ENCODE measurements at places on chromosomes 7 and 10.
A peak's percentile ranks its signal among the peaks of the same experiment; 100 is the strongest.

- DNase-seq, result no peak
Observed at GRCh38 chr7:127647636-127648035, 4.4 kb upstream of the SND1 start.

- DNase-seq, result no peak
Observed at GRCh38 chr10:1036341-1036791, 10.7 kb upstream of the IDI2 start.

DNA sequence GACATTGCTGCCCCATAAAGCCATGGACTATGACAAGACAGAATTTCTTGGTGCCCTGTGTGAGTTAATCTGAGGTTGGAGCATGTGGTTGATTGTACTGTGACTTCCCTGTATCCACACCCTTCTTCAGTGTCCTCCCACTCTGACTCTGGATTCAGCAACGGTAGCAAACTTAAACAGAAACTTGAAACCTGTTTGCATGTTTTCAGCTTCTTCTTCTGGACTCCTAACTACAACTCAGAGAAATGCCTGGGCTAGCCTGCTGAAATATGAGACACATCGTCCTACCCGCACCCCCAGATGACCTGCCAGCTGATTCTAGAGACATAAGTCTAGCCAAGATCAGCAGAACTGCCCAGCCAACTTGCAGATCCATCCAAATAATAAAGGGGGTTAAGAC, 78.4 kb downstream of the IPMK start:
- no peak for DNase-seq

DNA sequence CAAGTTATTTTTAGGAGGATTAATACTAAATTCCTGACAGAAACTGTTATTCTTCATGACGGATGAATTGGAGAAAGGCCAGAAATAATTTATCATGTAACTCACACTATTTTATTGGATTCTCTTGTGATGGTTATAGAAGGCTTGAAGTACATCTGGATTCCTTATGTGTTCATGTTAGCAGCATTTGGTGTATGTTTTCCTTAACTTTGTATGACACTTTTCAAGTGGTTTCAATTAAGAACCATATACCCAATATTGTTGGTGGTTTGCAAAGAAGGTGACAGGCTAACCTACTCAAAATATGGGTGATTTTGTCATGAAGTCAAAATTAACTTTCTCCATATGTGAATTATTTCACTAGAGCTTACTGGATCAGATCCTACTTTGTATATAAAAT, 532.2 kb upstream of the CNTNAP2 start:
- no peak for DNase-seq

DNA sequence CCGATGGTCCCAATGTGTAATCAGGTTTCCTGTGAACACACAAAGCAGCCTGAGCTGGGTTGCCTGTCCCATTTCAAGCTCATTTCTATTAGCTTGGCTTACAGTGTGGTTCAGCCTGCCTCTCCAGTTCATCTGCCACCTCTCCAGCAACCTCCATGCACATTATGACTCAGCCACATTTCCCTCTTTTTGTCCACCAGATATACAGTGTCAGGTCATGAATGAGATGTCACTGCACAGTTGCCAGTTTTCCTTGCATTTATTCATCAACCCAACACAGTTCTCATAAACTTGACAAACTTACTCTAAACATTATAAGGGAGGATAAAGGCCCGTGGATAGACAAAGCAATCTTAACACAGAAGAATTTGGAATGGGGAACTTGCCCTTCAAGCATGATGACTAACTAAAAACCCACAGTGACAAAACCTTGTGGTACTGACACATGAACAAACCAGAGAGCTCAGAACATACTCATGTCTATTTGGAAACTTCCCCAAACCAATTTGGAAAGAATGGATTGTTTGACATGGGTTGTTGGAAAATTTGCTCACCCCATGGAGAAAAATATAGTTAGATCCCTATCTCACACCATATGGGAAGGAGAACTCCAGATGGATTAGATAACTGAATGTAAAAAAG, 2.5 kb upstream of the CFAP58 start:
- no peak for DNase-seq

DNA sequence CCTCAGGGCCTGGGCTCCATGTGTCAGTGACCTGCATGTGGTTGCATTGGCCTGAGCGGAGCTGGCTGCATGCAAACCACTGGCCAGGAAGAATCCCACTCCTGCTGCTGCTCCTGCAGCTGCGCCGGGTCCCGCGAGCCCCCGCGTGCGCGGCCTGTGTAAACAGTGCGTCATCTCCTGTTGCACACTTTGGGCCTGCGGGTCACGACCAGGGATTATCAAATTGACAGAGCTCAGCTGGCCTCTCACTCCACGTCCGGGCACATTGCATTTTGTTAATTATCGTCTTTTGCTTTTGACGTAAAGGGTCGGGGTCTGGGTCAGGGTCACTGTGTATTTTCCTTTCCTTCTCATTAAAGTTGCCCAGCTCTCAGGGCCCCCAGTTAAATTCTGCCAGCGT, 132.6 kb downstream of the RGS10 start:
- no peak for DNase-seq

DNA sequence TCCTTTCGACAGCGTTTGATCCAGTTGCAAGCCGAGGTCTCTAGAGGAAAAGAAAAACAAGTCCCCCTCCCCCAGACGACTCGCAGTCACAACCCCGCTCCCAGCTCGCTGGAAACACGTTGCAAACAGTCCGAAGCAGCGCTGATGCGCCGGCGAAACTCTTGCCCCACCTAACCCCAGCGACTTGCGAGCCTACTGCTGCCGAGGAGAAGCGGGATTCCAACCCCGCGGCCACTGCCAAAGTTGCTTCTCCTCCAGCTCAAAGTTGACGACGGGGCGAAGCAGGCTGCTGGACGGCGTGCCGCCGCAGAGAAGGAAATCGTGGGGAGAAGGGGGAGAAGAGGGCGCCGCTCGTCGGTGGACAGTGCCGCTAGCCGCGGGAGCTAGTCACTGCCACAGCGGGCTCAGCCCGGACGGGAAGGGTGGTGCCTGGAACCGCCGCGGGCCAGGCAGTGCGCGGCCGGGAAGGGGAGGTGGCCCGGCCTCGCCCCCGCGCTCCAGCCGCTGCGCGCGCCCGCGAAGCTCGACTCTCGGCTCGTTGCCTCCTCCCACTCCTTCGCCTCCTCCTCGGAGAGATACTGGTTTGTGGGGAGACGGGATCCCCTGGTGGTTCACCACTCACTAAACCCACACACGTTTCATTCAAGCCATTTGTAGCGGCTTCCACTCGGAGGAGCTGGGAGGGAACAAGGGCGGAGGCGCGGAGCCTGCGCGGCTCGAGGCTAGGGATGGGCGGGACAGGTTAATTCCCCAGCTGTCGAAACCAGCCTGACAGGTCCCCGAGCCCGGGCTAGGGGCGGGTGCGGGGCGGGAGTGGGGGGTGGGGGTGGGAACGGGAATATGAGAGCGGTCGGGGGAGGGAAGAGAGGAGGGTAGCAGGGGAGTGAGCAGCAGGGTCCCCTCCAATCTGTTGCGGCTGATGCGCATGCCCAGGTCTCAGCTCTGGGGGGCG, at the start of gene GPR37:
GPR37 (minus strand) TSS at position 392 of the 952 bp plus-strand sequence. CDS start 816 bp downstream, outside the sequence.
- peak; percentile 95 for DNase-seq

- no peak for DNase-seq
Observed at GRCh38 chr10:74612195-74612594, 214.2 kb upstream of the KAT6B start.

GRCh38 chr10:21517134-21518031, 8.1 kb downstream of the SKIDA1 start:
- DNase-seq, result peak; percentile 87

DNA sequence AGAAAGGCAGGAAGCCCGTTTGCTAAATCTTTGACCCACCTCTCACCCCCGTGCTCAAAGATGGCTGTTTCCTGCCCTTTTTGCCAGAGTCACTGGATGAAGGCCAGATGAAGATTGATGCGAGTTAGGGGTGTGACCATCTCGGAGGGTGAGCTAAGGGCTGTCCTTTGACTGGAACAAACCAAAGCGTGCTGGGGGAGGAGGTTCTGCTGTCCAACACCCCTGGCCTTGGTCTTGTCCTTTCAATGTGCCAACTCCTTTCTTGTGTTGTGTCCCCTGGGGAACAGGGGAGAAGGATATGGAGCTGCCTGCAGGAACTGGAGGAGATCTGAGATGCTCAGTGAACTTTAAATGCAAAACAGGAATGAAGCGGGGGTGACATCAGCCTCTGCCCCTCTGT, 90.3 kb upstream of the ADAM12 start:
- peak; percentile 37 for DNase-seq

- no peak for DNase-seq
Observed at GRCh38 chr7:105814481-105814880, 61.9 kb downstream of the ATXN7L1 start.

GRCh38 chr10:108412323-108412722, 1247.8 kb upstream of the SORCS1 start:
- no peak for DNase-seq

- DNase-seq, result no peak
Observed at GRCh38 chr10:10396601-10397000, 621.1 kb upstream of the CELF2 start.

DNA sequence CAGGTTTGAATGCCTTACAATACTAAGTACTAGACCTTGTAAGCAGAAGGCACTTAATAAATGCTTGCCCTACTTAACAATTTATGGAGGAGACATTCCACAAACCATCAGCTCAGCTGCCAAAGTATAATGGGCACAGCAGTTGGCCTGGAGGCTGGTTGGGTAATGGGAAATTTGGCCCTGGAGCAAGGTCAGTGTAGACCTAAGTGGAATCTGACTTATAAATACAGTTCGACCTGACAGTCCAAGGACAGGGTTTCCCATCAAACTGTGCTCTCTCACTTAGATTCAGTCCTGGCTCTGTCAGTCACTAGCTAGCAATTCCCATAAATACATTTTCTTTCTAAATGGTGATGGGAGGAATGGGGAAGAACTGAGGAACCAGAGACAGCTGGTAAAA, 62.6 kb upstream of the ABCB4 start:
- no peak for DNase-seq

GRCh38 chr10:103839872-103840739, 15.3 kb downstream of the SH3PXD2A start:
- no peak for DNase-seq

- no peak for DNase-seq
Observed at GRCh38 chr10:78567680-78568455, 500.9 kb upstream of the ZMIZ1 start.

- DNase-seq, result peak; percentile 70
Observed at GRCh38 chr10:24951201-24952142, 934 bp downstream of the PRTFDC1 start.

DNA sequence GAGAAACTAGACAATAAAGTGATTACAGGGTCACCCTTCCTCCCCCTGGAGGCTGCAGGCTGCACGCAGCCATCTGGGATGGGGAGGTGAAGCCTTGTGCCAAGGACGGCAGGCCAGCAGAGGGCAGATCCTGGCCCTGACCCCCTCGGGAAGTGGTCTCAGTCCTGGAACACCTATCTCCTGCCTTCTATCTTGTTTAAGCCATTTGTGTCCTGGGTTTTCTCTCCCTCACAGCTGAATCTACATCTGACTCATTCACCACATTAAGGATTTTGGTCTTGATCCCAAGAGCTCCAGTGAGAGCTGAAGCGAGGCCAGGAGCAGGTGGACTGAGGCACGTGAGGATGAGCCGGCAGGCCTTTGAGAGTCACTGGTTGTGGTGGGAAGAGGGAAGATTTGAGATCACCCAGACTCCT, 16.4 kb upstream of the PARP12 start:
- peak; percentile 82 for DNase-seq

DNA sequence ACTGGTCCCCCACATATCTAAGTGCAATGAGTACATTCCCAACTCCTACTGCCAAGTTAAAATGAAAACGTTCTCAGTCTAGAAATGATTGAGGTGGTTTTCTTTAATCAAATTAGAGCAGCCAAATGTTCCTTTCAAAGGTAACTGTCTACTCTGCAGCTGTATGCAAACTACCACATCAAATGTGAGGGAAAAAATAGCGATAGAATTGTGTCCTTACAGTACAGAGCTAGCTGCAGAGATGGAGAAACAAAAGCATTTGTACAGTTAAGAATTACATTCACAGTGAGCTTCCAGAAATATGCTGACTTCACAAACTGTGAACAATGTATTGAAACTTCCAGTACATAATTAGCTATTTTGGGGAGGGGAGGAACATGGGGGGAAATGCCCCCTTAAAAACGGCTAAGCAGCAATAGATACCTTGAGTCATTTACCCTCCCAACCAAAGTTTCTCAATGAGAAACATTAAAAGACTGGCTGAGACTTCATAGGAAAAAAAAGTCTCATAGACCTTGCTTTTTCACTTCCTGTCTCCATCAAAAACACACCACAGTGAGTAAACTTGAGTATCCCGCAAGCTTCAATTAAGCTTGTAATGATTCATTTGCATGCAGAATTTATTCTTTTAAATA, 22.9 kb downstream of the CDK6 start:
- no peak for DNase-seq

GRCh38 chr7:47423196-47423595, 158.7 kb downstream of the TNS3 start:
- peak; percentile 12 for DNase-seq

DNA sequence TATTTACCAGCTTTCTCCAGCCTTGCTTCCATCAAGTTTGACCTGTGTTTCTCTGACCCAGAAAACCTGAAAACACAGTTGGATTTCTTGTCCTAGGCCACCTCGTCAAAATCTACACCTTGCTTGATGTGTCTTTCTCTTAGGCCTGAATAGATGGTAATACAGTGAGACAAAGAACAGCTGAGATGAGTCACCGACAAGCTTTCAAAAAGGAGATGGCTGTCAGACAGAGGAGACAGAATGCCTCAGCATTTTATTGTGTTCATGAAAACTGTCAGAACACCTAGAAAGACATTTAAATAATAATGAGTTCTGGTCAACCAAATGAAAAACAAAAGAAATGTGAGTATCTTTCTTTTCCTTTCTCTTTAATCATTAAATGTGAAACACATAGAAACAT, 119.7 kb upstream of the SORCS1 start:
- DNase-seq, result no peak

DNA sequence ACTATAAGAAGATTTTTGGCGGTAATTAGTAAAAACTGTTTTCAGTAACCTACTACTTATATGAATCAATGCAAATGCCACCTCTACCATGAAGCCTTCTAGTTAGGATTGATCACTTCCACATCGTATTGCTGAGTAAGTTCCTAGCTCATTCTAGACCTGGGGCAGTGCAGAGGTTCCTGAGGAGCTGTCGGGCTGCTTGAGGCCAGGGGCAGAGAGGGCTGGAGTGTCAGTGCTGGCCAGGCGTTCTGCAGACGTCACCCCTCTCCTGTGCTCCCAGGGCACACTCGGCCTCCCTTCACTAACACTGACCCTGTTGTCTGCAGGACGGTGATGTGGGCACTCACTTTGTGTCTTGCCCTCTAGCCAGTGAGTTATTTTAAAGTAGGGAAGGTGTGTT, 275.7 kb downstream of the CELF2 start:
- no peak for DNase-seq

- no peak for DNase-seq
Observed at GRCh38 chr7:30986738-30987137, 23.0 kb downstream of the GHRHR start.

DNA sequence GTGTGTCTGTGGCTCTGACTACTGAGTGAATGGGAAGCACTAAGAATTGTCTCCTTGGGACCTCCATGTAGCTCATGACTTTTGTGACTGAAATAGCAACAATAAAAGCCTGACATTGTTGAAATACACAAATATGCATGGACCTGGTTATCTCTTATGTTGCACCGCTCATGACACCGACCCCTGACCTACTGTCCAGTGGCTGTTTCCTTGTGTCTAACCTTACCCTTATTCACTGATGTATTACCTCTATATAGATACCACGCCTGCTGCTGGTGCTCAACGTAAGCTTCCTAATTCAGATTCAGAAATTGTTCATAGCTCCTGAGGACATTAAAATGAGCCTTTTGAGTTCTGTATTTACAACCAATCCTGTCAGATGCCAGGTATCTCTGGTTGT, 243.4 kb upstream of the SEMA3C start:
- no peak for DNase-seq

All from islet precursor cell (in vitro differentiated cells).